ENCODE measurements at places on chromosomes 5 and 9.

DNA sequence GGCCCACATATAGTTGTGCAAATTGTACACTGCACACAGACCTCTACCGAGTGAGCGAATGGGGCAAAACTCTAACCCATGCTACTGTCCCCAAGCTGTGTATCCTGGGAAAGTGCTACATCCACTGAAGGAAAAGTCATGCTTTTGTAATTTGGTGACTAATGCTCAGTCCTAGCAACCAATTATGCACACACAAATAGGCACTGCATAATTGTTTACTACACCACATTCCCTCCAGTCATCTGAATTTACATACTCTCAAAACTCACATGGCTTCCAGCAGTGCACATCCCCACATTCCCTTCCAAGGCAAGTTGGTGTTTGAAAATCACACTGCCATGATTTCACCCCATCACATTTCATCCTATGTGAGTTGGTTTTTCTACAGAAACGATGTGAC is 125.9 kb upstream of the OSMR start:
- no peak for DNase-seq

DNA sequence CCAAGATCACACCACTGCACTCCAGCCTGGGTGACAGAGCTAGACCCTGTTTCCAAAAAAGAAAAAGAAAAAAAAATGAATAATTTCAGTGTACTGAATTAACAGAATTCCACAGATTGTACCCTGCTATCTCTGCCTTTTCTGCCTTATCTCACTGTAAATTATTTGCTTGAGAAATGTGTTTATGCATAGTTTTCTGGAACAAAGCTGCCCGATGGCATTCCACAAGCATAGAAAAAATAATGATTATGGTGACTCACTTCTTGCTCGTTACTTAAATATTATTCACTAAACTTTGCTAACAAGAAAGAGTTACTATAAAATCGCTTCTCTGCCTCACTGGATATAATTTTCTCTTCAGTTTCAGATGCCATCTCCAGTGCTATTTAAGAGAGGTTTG is 88.7 kb upstream of the FAM169A start:
- no peak for DNase-seq

DNA sequence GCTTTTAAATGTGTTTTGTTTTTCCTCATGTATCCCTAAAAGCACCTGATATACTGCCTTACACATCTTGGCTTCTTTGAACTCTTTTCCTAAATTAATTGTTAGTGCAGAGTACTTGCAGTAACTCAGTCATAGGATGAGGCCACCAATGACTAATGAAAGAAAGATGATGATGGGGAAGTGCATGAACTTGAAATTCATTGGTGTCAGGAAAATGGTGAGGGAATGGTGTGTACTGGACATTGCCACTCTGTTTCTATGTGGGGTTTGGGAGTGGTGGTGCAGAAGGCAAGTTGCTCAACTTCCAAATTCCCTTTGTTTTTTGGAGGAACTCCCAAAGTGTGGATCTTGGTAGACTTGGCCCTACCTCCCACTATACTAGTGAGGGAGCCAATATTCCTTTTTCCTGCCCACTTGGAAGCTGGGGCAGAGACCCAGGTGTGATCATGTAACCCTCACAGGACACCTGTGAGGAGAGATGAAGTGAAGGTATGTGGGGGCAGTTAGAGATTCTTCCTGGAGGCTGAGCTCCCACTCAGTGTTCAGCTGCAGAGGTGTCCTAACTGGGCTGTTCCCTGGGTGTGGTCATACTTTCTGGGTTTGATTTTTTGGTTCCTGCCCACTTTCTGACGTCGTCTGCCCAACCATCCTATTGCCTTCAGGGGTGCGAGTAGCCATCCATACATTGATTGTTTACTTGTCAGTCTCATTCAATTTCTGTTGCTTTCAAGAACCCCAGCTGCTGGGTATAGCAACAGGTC is 298.5 kb downstream of the MAST4 start:
- no peak for DNase-seq

DNA sequence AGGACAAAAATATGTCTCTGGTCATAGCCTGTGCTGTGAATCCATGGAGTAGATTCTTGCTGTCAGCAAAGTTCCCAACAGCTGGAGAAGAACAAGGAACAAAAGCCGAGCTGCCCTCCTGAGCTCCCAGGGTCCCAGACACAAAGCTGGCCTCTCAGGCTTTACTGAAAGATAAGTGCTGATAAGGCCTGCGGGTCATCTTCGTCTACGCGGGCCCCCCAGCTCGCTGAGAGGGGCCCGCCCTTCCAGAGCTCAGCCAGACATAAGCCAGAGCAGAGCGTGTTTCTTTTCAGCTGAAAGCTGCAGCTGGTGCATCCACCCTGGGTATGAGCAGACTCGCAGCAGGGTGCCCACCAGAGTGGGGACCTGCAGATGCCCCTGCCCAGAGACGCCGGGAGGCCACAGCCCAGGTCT is 84.7 kb downstream of the HSD17B3 start:
- no peak for DNase-seq

DNA sequence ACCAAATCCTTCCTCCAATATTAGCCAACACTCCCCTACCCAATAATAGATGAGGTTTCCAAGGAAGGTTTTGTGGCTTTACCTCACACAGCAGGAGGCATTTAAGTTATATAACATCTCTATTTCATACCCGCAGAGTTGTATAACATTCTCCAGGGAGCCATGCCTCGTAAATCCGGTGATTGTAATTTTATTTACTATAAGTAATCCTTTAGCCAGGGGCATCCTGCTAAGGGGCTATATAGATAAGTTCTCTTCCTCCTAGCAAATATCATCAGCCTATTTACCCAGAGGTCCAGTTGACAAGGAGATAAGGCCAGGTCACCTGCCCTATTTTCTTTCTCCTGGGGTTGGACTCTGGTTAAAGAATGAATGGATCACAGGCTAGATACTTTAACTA is 2051.0 kb downstream of the EFNA5 start:
- DNase-seq: no peak

GRCh38 chr9:89654025-89654662 is 49.3 kb downstream of the GADD45G start:
- DNase-seq: no peak

GRCh38 chr5:111834926-111835599 is 78.1 kb upstream of the NREP start:
- no peak for DNase-seq

GRCh38 chr5:62316176-62316502 is 10.1 kb downstream of the KIF2A start:
- DNase-seq: no peak

GRCh38 chr9:81683704-81684103 is 5.6 kb downstream of the TLE1 start:
- DNase-seq: no peak

GRCh38 chr5:28156981-28157380 is 1118.6 kb upstream of the CDH9 start:
- DNase-seq: no peak

- no peak for DNase-seq
Observed at GRCh38 chr5:60161340-60161934, 267.9 kb upstream of the PDE4D start.

DNA sequence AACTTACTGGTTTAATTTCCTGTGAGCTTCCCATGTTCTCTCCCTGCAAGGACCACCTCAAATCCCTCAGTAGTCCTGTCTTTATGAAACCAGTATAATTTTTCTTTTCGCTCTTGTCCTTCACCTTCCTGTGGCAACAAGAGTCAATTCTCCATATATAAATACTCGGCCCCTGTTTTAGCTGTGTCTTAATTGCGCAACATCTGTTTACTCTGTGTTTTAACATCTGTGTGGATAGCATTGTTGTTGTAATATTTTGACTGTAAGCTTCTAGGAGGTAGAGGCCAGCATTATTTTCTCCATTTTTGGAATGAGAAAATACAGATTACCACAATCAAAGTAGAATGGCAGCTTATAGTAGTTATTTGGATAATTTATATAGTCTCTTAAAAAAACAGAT is 30.2 kb upstream of the CDKN2B start:
- DNase-seq: no peak

All from stimulated activated CD8-positive, alpha-beta memory T cell treated with anti-CD3 and anti-CD28 coated beads, Interleukin-15, amount 100 ng/mL, for 1 hour (primary cell).